ENCODE measurements at places on chromosomes 11 and 22. TPM values are rescaled to one million over a fixed set of nuclear protein-coding genes. Genes with fewer than 3 reads are reported as not detected.

Gene CASP5
- total RNA-seq, result not detected

DNA sequence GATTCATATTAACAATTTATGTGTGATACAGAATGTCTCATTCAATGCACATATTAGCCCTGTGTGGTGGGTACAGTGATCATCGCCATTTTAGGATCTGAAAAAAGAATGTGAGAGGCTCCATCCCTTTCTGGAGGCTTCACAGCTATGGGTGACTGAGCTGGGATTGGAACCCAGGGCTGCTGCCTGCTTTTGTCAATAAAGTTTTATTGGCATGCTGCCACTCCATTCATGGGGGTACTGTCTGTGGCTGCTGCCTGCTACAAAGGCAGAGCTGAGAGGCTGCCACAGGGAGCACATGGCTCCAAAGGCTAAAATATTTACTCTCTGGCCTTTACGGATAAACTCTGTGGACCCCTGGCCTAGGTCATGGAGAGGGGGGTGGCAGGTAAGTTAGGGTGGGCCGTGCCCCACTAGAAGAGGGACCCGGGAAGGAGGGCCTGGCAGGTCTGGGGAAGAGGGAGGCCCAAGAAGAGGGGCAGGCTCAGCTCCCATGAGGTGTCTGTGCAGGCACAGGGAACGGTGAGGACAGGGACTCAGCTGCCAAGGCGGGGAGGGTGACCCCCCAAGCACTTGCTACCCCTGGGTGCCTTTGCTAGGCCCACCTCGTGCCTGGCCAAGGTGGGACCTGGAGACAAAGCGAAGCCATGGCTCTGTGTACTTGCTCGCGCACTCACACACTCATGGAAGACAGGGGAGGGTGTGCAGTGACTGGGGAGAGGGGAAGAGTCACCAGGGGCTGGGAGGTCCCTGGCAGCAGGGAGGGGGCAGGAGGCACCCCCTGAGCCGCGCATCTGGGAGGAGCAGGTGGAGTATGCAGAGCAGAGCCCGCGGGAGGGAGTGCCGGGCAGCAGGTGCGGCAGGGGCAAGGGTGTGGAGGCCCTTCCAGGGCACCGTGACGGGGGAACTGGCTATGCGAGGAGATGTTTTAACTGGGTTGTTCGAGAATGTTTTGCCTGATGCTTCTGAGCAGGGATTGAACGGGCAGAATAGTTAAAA, 335.3 kb downstream of the CTTN start:
- DNase-seq, result peak; percentile 43

- no peak for DNase-seq
Measured at GRCh38 chr22:30445438-30446145, 20.0 kb downstream of the MTFP1 start.

DNA sequence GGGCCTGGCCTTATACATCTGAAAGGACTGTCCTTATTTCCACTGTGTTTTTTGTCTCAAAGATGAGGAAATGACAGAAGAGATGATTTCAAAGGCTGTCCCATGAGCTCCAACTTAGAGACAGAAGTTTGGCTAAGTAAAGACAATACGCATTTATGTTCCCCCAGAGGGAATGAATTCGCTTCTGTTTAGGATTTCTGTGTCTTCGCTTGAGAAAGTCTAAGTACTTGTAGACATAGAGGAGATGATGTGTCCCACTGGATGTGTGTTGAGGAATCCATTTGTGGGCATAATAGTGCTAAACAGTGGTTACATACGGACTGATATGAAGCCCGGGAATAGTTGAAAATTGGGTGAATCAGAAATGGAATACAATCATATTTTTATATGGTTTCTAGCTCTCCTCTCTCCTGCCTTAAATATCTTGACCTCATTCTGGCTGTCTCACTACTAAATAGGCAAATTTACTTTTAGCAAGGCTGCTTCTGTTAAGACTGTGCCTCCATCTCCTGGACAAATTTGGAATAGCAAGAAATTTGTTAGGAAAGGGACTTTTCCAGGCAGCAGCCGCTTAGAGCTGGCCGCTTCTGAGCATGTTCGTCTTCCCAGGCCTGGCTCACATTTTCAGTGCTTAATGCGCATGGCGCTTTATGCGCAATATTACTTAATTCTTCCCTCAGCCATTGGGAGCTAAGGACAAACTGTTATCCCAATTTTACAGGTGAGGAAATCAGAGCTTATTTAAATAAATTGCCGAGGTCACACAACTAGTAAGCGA, 1.9 kb upstream of the PEX26 start:
- peak; percentile 76 for DNase-seq

- no peak for DNase-seq
Measured at GRCh38 chr11:79119491-79120284, 321.1 kb downstream of the TENM4 start.

Gene OR10A2
- total RNA-seq, result not detected

- no peak for DNase-seq
Measured at GRCh38 chr11:124766156-124766555, 4.1 kb upstream of the ESAM start.

DNA sequence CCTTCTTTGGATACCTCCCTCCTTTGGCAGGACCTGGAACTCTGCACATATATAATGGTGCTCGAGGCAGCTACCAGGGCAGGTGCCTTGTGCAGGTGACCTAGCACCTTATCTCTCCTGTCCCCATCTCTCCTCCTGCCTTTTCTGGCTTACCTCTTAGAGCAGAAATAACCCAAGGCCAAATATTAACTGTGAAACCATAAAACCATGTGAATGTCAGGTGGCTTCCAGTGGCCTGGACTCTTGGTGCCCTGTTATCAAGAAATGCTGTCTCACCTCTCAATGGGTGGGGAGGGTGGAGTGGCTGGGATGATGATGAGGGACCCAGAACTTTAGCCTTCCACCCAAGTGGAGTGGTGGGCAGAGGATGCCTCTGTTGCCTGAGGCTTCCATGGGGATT, 42.9 kb downstream of the YWHAH start:
- DNase-seq, result no peak
